ENCODE measurements at places on chromosomes 13 and 19.

DNA sequence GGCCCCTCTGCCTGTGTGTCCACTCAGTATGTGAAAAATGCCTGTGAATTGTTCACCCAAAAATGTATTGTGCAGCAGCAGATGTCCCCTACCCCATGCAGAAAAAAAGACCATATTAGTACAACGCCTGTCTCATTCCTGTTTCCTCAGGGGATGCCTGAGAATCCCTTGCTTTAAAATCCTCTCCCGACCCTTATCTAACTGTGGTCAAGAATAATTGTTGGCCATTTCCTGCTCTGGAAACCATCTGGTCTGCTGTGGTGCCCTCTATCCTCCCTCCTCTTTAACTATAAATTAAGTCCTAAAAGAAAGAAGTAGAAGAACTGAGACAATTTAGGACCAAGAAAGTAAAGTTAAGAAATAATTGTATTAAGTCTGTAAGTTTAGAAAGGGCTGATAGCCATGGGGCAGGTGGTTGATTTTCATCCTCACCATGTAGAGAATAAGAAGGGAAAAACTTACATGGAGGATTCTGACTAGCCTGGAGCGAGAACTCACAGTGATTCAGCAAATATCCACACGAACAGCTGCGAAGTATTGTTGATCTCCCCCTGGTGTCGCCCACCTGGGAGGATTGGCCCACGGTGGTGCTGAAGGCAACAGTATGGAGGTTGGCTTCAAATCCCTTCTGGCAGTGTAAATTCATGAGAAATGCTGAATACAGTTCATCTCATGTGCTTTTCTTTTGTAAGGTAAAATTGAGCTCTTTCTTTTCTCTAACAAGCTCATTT lies 85.6 kb downstream of the COL4A2 start:
- no peak for DNase-seq

DNA sequence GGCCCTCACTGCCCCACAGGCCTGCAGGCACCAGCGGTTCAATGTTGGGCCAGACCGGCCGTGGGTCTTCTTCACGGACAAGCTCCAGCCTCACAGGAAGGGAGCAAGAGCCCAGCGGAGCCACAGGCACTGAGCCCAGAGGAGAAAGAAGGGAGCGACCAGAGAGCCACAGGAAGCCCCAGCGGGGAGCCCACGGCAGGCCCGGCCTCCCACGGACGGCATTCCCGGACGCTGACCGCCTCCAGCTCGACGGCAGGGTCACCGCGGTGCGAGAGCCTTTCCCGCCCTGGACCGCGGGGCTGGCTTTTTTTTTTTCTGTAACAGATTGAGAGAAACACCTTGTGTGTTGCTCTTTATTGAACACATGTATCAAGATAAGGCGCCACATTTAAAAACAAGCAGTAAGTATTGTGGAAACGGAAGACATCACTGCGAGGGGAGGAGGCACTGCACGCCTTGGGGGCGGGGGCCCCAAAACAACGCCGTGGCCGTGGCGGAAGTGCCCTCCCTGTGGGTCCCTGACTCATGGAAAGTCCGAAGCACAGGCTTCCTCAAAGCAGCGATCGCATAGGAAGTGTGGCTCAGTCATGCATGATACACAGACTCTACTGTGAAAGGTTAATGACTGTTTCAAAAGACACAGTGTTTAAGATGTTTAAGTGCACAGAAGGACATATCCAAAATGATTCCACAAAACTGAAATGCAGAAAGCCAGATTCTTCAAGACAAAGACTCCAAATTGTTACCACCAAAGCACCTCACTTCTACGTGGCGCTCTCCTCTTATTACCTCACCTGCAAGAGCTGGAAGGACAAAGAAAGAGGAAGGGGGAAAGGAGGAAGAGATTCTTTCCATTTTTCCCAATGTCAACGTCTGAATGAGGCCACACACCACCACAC lies 3.5 kb downstream of the RASA3 start:
- DNase-seq, result no peak

DNA sequence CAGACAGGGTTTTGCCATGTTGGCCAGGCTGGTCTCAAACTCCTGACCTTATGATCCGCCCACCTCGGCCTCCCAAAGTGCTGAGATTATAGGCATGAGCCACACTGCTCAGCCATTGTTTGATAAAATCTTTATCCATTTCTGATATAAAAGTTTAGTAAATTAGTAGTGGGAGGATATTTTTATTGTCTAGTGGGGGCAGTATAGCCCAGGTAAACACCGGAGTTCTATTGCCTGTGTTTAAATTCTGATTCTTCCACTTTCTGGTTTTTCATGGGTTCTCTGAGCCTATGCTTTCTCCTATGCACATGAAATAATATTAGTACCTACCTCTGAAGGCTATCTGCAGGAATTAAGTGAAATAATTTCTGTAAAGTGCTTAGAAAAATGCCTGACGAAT lies 20.1 kb upstream of the ARHGEF18 start:
- DNase-seq, result no peak

GRCh38 chr19:12786141-12786870 lies 5.0 kb upstream of the JUNB start:
- no peak for DNase-seq

DNA sequence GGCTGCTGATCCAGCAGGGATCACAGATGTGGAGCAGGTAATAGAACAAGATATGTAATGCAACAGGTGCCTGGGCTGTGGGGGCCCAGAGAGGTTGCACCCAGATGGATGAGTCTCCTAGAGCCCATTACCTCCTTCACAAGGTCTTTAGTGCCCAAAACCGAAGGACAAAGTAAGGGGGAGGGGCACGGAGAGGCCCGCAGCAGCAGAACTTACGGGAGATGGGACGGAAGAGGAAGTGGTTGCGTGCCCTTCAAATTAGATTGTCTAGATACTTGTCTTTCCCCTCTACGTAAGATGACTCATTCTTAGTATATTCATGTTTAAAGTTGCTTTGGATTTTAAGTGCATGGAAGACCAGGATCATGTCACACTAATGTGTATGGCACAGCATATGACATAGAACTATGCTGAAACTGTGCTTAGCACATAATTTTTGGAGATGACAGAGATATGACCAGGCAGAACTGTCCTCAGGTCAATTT lies 5.7 kb upstream of the MRPS31 start:
- no peak for DNase-seq

DNA sequence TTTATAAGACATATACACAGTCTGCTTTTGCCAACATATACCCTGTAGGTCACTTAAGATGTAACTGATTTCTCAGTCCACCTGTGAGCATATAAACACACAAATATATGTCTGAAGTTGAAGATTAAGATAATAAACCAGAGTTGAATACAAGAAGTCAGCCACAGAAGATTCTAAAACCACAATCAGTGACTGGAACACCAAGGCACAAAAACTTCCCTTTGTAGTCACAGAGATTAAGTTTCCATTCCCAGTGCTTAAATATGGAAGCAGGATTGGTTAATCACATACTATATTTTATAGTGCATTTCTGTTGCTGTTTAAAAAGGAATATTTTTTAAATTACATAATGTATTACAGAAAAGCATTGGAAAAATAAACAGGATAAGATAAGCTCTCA lies 39.9 kb downstream of the MTMR6 start:
- DNase-seq, result no peak
